ENCODE measurements at places on chromosomes 5 and 9.

DNA sequence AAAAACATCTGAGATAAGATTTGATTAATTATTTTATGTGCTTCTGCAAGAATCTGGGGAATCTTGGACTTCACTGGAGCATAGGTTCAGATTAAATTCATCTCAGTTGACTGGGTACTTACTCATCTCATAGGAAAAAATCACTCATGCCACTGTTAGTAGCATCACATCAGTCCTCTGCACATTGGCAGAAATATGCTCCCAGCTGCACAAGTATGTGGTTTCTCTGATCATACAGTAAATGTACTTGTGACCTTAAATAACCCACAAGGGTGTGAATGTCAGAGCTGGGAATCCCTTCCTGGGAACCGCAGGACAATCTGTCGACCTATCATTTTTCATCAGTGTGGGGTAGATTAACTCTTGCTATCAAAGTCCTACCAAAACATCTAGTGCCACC is 203.7 kb upstream of the SLC24A2 start:
- DNase-seq, result peak; percentile 86

GRCh38 chr9:2469681-2470221 is 151.8 kb upstream of the VLDLR start:
- no peak for DNase-seq

- DNase-seq, result no peak
Observed at GRCh38 chr5:179118756-179119414, 58.7 kb downstream of the ZNF354C start.

GRCh38 chr5:177333420-177334154 is 17.9 kb downstream of the LMAN2 start:
- no peak for DNase-seq

GRCh38 chr9:85283421-85283820 is 458.3 kb downstream of the AGTPBP1 start:
- no peak for DNase-seq

DNA sequence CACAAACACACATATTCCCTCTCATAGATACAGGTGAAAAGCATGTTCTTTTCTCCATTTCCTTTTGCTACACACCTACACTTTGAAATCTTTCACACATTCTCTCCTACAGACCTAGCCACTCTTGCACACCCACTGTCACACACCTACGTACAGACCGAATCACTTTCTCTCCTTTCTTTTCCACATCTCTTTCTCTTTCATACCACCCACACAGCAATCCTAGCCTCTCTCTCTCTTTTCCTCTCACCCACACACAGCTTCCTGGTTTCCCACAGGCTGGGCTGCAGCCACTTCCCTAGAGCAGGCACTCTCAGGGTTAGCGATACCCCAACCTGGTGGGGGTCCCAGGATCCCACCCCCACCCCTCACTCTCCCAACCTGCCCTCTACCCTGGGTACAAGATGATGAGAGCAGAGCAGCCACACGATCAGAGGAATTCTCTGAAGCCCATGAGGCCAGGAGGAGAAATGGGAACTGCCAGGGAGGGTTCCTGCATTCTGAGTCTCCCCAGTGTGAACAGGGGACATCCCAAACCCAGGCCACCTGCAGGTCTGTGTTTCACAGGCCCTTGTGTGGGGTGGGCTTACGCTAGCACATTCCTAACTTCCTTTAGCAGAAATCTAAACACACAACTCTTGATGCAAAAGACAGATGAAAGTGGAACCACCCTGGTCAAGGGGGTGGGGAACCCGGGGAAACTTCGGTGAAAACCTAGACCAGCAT is 17.1 kb upstream of the SYNPO start:
- DNase-seq, result no peak

- no peak for DNase-seq
Observed at GRCh38 chr9:128625391-128626146, 31.1 kb downstream of the DYNC2I2 start.

GRCh38 chr9:87605676-87606075 is 108.0 kb downstream of the DAPK1 start:
- no peak for DNase-seq

DNA sequence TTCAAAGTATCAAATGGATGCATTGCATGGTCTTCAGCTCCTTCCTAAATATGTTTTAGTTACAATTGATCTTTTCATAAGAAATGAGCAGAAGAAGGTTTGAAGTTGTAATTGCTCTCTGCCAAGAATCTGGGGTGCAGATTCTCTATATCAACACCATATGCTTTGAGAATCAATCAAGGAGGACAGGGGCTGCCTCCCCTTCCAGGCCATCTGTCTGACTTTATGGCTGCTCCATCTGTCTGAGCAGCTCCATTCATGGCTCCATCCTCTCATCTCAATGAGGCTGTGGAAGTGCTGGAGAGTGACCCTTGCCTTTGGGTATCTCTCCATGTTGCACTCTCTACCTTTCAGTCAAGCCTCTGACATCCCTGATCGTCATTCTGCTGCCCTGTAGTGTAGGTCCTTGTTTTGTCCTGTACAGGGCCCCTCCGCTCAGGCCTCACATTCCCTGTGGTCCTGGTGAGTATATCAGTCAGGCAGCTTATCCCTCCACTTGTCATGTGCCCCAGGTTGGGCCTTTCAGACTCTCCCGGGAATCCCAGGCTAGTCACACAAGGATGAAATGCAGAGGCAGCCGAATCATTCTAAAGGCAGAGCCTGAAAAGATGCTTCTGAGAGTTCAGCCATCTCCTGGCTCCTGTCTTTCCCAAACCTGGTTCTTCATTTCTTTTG is 14.0 kb upstream of the SV2C start:
- DNase-seq, result no peak

- DNase-seq, result no peak
Observed at GRCh38 chr9:1722404-1722803, 292.7 kb upstream of the SMARCA2 start.

GRCh38 chr5:133947431-133947841 is 21.0 kb downstream of the C5orf15 start:
- no peak for DNase-seq

DNA sequence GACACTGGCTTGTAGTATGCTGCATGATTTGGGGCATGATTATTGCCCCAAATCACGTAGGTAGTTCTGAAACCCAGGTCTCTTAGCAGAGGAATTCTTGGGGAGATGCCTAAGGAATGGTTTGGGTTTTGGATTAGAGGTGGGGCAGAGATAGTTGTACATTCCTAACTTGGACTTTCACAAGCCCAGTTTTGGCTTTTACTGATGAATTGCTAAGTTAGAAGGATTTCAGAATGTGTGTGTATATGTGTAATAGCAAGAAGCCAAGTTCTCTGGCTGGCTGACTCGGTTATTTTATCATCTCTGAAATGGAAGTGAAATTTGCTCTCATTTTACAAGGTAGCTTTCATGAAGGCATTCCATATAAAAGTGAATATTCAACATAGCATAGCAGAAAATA is 23.8 kb upstream of the ZNF131 start:
- DNase-seq, result no peak

DNA sequence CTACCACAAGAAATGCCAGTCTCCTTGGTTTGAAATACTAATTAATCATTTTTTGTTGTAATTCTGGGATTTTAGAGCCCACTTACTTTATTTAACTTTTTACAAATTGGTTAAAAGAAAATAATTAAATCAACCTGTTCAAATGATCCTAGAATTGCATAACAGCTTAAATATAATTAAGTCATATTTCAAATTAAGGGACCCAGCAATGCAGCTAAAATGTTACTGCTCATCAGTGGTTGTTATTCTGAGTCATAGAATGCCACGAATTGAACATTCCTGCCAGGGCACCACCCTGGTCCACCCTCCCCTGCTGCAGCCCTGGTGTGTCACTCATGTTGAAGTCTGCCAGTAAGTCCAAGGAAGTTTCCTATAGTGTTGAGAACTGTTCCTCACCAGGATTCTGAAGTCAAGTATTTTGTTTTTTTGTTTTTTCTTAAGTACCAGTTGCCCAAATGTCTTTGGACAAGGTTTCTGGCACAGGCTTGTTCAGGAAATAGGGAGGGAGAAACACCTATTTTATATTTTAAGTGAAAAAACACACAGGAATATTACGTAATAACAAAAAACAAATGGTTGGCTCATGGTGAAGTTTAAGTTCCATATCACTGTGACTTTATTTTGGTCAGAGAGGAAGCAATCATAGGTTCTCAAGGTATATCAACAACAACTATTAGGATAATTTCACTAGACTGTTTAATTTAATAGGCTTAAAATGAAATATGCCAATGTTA is 4.3 kb upstream of the ITGA1 start:
- DNase-seq, result peak; percentile 49

DNA sequence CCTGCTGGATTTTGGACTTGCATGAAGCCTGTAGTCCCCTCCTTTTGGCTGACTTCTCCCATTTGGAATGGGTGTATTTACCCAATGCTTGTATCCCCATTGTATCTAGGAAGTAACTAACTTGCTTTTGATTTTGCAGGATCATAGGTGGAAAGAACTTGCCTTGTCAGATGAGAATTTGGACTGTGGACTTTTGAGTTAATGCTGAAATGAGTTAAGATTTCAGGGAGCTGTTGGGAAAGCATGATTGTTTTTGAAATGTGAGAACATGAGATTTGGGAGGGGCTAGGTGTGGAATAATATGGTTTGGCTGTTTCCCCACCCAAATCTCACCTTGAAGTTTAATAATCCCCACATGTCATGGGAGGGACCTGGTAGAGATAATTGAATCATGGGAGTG is 189.6 kb upstream of the CDKN2B start:
- no peak for DNase-seq
